ENCODE measurements at places on chromosomes 1 and 21.

GRCh38 chr1:26856181-26856580, 6.8 kb upstream of the SFN start:
- DNase-seq, result no peak

GRCh38 chr21:35095859-35096291, 46.8 kb upstream of the RUNX1 start:
- DNase-seq, result no peak

GRCh38 chr1:226601456-226601855, 52.9 kb downstream of the STUM start:
- DNase-seq, result no peak

DNA sequence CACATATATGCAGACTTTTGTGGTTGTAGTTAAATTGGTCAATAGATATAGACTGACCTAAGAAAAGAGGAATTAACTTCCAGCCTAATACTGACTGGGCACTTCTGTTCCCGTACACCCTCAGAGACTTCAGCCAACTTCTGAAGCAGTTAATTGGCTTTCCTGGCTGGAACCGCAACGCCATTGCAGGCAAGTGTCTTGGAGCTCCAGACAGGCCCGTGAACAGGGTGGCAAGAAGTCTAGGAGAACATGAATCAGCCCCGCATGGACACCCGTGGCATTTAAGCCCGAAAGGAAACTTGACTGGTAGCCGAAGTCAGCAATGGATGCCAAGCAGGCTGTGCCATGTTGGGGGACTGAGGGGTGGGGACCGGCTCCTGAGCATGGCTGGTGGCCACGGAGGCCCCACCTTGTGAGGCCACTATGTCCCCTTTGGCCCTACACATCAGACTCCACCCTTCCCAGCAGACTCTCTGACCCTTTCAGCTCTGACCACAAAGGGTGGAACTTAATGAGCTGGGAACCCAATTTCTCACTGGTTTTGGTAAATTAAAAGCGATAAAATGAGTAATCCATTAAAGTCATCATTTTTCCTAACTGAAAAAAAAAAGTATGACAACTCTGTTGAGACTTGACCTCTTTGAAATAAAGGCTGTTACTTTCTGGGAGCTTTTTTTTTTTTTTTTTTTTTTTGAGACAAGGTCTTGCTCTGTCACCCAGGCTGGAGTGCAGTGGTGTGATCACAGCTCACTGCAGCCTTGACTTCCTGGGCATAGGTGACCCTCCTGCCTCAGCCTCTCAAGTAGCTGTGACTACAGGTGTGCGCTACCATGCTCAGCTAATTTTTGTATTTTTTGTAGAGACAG, 54.1 kb downstream of the RUNX1 start:
- no peak for DNase-seq

DNA sequence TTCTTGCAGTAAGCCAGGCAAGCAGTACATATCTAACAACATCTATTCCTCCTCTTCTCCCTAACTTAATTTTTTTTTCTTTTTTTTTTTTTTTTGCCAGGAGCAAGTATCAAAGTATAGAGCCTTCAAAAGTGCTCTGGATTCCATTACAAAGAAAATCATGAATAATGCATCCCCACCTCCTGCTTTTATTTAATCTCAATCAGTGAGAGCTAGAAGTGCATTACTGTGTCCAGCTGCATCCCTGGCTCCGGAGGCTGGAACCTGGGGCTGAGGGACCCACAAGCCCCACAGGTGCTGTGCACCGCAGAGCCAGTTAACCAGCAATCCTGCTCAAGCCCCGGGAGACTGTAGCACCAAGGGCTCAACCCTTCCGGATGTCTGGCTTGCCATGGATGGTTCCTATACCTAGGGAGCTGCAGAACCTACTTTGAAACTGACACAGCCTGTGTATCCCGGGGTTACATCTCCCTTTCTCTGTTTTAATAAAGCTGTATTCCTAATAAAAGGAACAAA, 455.9 kb upstream of the RUNX1 start:
- DNase-seq, result no peak

- DNase-seq, result no peak
These were observed 26.8 kb upstream of the NCAM2 start for GRCh38 chr21:20971296-20971921.

DNA sequence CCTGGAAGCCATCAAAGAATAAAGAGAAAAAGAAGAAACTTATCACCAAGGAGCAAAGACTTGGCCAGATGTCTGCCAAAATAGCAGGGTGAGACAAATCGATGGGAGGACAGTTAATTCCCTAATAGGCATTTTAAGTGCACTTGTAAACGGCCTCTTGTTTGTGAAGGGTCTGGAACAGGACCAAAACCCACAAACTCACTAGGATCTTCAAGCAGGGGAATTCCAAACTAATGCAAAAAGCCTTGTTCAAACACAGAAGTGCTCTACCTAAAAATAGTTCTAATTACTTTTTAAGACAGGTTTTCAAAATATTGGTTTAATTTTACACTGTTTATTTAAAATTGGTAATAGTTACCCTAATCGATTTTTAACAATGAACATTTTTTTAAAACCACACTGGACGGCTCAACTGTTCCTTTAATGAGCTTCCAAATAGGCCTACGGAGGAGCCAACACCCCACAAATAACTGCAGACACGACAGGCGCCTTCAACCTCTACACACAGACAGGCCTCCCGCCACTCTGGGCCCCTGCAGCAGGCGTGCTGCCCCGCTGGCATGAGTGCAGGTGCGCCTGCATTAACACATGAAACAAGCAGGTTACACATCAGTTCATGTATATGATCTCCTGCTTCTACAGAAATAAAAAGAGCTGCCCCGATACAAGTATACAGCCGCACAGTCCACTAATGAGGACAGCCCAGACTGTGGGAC, 15.8 kb downstream of the UBE2G2 start:
- no peak for DNase-seq

All from stimulated activated CD4-positive, alpha-beta T cell treated with anti-CD3 and anti-CD28 coated beads, Interleukin-1b, Interleukin-23, amount 100 ng/mL, for 1 hour (primary cell).